ENCODE measurements at places on chromosomes 11 and 22. TPM values are rescaled to one million over a fixed set of nuclear protein-coding genes. Genes with fewer than 3 reads are reported as not detected.

Gene NCR3LG1
- 10.0 TPM for total RNA-seq

DNA sequence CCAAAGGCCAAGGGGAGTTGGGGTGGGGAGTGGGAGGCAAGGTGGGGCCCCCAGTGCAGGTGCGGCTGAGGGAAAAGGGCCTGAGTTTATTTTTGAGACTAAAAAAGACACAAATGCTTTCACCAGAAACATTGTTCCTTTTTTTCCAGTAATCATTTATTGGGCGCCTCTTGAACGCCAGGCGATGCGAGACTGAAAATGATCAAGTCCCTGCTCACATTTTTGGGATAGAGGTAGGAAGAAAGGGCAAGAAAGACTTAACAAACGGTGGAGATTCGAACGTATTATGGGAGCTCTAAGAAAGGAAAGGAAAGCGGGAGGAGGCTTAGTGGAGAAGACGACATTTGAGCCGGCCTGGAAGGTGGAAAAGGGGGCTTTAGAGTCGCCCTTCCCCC is 796 bp upstream of the SF3B2 start:
- DNase-seq: no peak

GRCh38 chr11:84430661-84431060 is 1144.5 kb upstream of the CCDC90B start:
- DNase-seq: no peak

GRCh38 chr22:37219533-37219932 is 7.3 kb upstream of the SSTR3 start:
- DNase-seq: no peak

DNA sequence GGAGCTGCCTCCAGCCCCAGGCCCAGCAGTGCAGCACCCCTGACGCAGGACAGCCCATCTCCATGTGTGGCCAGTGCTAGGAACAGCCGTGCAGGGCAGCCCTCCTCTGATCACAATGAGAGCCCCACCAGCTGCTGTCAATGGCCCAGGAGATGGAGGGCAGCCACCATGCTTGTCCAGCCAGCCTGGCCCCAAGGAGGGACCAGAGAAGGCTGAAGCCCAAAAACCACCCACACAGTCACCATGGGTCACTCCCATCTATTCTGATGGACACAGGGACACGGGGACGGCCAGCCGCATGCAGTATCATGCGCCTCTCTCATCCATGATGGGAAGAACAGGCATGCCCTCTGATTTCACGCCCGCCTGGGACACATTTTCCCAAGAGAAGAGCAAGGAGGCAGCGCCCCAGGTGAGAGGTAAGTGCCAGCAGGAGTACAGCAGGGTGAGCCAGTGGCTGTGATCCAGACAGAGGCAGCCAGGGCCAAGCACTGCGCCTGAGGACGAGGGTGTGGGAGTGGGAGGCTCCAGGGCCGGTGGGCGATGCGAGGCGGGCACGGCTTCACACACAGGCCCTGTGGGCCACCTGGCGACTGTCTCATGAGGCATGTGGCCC is 33.6 kb upstream of the GNB1L start:
- DNase-seq: no peak
